ENCODE measurements at places on chromosomes 7 and 10.

DNA sequence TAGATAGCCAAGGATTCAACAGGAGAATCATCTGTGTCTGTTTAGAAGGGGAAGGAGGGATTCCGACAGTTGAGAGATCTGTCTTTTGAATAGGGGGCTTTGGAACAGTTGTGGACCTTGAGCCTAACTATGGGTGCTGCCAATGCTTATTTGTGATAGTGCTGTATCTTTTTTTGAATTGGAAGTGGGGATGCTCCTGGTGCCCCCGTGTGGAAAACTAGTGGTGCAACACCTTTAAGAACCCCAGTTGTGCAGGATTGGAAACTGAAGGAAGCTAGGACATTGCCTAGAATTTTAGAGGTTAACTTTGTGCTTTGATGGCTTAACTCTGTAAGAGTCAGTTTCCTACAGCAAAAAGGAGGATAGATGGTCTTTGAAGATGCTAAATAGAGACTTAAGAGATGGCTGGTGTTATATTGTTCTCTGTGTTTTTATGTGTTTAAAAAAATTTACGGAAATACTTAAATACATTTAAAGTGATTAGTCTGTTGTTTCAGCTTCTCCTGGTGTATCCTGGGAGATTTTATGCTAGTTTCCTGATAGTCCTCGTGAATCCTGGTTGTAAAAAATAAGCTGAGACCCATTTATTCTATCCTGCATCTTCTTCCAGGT lies 69.3 kb downstream of the AP3M1 start:
- DNase-seq: no peak

GRCh38 chr7:1692515-1693418 lies 22.7 kb downstream of the ELFN1 start:
- no peak for DNase-seq

- no peak for DNase-seq
Measured at GRCh38 chr10:115761166-115761565, 511.8 kb downstream of the GFRA1 start.

DNA sequence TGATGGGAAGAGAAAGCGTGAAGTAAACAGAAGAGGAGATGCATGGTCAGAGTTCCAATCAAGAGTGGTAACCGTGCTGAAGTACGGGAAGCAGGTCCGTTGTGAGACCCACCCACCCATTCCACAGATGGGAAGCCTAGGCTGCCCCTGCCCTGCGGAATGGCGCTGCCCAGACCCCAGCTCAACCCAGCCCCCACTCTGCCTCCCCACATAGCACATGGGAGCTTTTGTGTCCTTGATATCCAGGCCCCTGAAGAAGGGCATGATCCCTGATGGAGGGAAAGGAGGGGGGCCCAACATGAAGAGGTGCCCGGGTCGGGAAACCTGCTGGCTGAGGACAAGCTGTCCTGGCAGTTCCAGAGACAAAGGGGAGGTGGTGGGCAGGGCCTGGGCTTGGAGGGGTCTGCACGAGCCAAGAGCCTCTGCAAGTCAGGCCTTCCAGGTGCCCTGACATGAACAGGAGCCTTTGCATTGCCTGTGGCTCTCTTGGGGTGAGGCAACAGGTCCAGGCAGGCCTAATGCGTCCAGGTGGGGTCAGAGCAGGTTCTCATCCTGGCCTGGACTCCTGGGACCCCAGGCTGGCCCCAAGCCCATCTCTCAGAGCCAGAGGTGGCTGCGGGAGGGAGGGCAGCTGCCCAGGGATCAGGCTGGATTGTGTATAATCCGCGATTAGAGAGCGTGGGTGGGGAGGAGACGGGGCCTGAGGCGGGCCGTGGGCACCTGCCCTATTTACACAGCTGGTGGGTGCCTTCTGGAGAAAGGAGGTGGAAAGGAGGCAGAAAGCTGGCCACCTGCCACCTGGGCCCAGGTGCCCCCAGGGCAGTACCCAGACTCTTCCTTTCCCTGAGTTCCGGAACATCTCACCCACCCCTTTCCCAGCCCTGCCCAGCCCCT lies 23.5 kb downstream of the YKT6 start:
- no peak for DNase-seq

- DNase-seq: no peak
Measured at GRCh38 chr7:75953931-75954330, 39.0 kb downstream of the POR start.

- DNase-seq: no peak
Measured at GRCh38 chr10:70122742-70123141, 9.9 kb downstream of the AIFM2 start.

GRCh38 chr7:43758029-43758821 lies at the start of gene BLVRA:
BLVRA (plus strand) TSS chr7:43758680; CDS start chr7:43771159, 12,479 bp downstream.
- DNase-seq: peak; percentile 62

- no peak for DNase-seq
Measured at GRCh38 chr7:57867884-57868701, 418.1 kb downstream of the ZNF716 start.

DNA sequence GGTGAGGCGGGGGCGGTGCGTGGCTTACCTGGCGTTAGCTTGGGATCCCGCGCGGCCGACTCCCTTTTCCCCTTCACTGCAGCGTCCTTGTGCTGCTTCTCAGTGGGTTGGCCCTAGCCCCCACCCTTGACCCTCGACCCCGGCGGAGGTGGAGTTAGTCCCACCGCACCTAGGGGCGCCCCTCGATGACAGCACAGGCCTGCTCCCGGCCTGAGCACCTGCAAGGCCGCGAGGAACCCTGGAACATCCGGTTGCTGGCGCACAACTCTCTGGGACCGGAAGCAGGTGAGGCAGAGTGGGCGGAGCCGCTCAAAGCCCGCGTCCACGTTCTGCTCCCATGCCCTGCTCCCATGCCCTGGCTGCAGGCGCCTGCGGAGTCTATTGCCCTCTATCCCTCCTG lies 266.9 kb downstream of the USP6NL start:
- DNase-seq: no peak

GRCh38 chr10:4337563-4337962 lies 488.4 kb upstream of the AKR1E2 start:
- no peak for DNase-seq

GRCh38 chr10:43846968-43847367 lies 198.3 kb upstream of the ZNF32 start:
- no peak for DNase-seq

DNA sequence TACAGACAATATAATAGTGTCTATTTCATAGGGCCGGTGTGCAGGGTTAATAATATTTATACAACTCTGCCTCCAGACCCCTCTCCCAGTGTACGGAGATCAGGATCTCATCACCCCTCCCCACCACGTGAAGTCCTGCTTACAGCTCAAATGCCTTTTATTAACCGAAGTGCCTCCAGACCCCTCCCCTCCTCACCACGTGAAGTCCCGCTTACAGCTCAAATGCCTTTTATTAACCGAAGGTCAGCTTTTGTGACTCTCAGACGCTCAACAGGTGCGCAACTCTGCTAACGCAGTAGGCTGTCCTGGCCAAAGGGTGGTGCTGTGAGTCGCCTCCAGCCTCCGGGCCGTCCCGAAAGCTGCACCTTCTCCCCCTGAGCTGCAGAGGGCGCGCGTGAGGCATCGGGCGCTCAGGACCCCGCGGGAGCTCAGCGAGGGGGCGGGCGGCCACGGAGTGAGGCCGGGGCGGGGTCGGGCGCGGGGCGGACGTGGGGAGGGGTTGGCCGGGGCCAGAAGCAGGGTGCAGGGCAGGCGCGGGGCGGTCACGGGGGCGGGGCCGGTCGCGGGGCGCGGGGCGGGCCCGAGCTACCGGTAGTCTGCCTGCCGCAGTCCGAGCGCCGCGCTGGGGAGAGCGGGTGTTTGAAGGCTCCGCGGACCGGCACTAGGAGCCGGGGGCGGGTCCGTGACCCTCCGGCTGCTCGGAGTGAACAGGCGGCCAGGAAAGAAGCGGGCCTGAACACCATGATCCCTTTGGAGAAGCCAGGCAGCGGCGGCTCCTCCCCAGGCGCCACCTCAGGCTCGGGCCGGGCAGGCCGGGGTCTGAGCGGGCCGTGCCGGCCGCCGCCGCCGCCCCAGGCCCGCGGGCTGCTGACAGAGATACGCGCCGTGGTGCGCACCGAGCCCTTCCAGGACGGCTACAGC lies at the start of gene STK17A:
Gene STK17A, plus strand, starts transcription at position 606 of the 921 bp plus-strand sequence. Its CDS starts 136 bp downstream, at position 742.
- peak; percentile 92 for DNase-seq

GRCh38 chr7:101940830-101941229 lies 123.4 kb downstream of the CUX1 start:
- no peak for DNase-seq

GRCh38 chr7:155409980-155410379 lies 47.9 kb upstream of the EN2 start:
- no peak for DNase-seq
